ENCODE measurements at places on chromosomes 4 and X.

DNA sequence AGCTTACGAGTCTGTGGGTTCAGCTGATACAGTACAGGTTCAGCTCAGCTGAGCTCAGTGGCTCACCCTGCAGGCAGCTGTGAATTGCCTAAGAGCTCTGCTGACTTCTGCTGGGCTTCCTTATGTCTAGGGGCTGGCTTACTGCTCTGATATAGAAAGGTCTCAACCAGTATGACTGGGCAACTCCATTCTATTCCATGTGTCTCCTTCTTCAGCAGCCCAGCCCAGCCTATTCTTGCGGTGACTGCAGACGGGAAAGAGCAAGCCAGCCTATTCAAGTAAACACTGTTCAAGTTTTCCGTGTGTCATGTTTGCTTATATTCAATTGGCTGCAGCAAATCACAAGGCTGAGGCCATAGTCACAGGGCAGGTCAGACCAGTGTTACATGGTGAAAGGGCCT, 615.4 kb upstream of the ZFP42 start:
- no peak for DNase-seq

GRCh38 chr4:90357117-90357710, 230.0 kb downstream of the CCSER1 start:
- DNase-seq = no peak

DNA sequence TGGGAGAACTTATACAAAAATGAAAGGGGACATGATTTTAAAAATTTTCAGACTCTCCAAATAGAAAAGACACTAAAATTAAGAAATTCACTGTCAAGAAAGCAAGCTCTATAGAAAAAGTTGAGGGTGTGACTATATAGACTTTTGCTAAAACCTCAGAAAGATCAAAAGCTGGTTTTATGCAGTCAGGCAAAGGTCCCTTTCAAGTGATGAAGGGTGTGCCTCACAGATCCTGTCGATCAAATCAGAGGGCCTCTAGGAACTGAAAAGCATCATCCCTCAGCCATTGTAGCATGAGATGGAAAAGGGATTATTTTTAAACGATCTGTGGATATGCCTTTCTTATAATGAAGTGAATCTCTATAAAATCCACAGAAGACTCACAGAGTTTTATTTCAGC, 116.5 kb downstream of the FAM13A start:
- DNase-seq = no peak

DNA sequence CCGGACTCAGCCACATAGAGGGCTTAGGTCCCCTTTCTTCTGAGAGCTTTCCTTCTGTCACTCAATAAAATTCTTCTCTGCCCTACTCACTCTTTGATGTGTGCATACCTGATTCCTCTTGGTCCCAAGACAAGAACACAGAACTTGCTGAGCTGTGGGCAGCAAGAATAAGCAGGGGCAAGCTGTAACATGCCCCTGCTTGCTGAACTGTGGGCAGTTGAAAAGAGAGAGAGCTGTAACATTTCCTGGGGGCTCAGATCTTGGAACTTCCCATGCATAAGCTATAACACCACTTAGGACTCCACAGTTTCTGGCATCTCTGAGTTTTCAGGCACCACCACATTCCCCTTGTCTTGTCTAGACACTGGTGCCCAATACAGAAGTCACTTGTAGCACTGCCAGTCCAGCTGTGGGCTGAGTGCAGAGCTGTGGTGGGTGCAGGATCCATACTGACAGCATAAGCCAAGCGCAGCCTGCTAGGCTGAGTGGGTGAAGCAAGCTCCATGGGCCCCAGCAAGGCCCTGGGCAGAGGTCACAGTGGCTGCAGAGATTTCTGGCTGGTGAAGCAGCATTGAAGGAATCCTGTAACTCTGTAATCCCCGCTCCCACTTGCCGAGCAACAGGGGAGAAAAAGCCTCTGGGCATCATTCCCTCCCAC, 241.2 kb downstream of the PCDH10 start:
- no peak for DNase-seq
